Fibroblast of pulmonary artery (primary cell): ENCODE measurements at places on chromosomes 1 and 21.
A peak's percentile ranks its signal among the peaks of the same experiment; 100 is the strongest.

- no peak for DNase-seq
These were observed 147.2 kb upstream of the ADAMTS5 start for GRCh38 chr21:27114111-27114510.

DNA sequence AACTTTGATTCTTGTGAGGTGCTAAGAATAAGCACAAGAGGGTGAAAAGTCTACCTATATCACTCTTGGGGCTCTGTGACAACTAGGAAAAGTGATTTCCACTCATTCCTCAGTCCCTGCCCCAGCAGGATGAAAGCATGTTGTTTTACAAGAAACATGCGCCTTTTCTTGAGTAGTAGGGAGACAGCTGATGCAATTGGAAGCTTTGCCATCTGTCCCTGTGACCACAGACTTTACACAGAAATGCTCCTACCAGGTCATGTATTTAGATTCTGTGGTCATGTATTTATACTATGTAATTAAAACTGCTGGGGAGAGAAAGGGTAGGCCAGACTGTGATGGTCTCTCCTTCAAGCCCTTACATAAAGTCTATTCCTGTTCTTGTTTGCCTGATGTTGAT lies 445.5 kb downstream of the PTPRC start:
- DNase-seq: peak; percentile 23

GRCh38 chr1:159900086-159900680 lies at the start of gene CFAP45:
CFAP45 (minus strand) TSS chr1:159900165; CDS start chr1:159900098, 67 bp downstream.
- DNase-seq: peak; percentile 82

GRCh38 chr1:71667216-71667615 lies 586.4 kb upstream of the ZRANB2 start:
- peak; percentile 15 for DNase-seq

- no peak for DNase-seq
These were observed 58.7 kb downstream of the PRDM16 start for GRCh38 chr1:3127738-3128137.

GRCh38 chr1:61395146-61395800 lies 312.9 kb downstream of the NFIA start:
- DNase-seq: peak; percentile 70

DNA sequence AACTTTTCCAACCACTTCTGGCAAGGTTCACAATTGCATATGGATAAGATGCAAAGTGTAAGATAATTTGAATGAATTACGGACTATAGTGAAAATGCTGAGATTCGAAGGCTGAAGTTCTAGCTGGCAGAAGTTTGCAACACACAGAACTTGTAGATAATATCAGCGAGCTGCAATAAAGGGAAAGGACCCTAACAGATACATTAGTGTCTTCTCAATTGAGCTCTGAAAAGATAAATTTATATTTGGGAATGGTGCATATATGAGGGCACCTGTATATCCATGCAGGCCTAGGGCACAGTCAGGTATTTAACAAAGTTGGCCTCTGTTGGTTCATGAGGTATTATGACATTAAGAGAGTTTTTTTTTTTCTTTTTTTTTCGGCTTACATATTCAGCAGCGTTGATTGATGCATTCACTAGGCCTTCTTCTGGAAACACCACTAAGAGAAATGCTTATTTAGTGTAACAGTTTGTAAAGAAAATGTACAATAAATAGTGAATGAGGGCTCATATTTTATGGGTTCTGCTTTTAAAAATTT lies 2.2 kb downstream of the NFIA start:
- peak; percentile 47 for DNase-seq

GRCh38 chr1:207659545-207660153 lies 14.7 kb downstream of the CR1L start:
- DNase-seq: no peak

DNA sequence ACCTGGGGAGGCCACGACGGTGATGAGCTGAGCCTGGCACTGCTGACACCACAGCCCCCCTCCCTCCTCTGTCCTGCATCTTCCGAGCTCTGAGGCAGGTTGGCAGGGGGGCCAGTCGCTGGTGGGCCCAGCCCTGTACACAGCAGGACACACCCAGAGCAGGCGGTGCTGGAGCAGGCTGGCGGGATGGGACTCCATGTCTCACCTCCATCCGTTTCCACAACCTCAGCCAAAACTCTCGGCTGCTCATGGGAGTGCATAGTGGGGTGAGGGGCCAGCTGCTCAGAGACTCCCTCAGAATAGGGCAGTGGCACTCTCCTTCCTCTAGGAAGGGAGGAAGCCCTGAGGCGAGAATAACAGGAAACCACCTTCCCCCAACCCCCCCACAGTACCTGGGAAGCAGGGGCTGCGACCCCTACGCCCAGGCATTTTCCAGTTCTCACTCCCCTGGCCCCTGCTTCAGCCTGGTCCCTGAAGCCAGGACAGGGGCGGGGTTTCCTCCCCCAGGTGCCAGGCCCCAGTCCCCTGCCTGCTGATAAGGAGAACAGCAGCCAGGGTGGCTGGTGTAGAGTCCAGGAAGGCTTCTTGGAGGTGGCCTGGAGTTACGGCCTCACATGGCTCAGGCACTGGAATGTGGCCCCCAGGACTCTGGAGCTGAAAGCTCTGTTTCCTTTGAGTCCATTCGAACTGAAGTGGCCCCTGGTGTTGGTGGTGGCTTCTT lies 3.2 kb upstream of the IBA57 start:
- DNase-seq: peak; percentile 26

DNA sequence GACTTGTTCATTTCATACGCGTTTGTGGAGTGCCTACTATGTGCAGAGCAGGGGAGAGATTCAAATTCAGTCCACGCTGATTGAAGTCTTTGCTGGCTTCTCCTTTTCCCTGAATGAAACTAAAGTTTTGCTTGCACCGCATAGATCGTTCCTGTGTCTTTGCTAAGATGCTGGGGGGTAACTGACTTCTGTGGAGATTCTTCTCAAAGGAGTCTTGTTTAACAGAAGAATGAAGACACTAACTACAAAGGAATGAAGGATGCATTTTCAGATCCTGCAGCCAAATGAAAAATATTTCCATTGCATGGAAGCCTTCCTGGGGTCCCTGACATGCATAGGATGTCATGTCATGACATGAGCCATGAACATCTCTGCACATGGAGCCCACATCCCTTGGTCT lies 26.9 kb upstream of the H6PD start:
- DNase-seq: no peak

DNA sequence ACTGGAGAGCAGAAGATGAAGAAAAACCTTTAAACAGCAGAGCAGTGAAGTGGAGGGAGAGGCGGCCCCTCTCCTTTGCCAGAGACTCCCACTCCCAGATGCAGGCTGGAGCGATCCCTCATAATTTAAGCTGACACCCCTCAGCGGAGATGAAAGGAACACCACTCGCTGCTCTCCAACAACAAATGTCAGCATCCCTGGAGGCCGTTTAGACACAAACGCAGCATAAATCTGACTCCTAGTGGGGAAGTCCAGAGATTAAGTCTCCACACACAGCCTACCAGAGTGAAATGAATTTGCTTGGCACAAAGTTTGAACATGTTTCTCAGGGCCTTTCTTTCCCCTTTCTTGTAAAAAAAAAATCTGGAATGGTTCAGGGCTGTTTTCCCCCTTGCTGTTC lies 137.8 kb downstream of the LMX1A start:
- DNase-seq: no peak

DNA sequence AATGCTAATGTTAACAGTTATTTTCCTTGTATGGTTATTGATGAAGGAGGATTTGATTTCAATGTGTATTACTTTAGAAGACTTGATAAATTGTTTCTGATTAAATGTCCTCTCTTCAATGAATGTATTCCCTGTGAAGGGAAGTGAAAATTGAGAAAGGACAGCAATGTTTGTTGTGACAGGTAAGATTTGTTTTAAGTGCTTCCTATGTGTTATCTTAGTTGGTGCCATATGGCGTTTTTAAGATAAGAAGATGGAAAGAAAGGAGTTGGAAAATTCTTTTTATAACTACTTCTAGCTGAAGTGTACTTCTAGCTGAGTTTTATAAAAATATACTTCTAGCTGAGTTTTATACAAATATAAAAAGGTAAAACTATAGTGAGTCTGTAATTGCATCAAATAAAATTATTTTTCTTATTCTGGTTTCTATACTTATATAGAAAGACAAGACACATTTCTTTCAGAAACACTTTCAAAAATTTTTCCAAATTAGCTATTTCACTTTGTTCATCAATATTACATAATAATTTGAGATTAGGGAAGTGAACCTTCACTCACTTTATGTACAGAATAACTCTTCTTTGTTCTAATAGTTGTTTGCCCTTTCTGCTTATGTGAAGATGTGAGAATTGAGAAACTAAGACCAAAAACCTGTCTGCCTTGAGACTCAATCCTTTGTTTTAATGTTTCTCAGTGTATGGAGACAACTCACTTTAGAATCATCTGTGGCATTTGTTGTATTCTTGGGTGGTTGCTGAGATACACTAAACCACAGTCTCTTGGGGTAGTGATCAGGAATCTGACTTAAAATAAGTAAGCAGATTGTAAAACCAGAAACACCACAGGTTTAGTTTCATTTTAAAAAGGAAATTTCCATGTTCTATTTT lies 382.9 kb upstream of the B3GALT2 start:
- peak; percentile 74 for DNase-seq

DNA sequence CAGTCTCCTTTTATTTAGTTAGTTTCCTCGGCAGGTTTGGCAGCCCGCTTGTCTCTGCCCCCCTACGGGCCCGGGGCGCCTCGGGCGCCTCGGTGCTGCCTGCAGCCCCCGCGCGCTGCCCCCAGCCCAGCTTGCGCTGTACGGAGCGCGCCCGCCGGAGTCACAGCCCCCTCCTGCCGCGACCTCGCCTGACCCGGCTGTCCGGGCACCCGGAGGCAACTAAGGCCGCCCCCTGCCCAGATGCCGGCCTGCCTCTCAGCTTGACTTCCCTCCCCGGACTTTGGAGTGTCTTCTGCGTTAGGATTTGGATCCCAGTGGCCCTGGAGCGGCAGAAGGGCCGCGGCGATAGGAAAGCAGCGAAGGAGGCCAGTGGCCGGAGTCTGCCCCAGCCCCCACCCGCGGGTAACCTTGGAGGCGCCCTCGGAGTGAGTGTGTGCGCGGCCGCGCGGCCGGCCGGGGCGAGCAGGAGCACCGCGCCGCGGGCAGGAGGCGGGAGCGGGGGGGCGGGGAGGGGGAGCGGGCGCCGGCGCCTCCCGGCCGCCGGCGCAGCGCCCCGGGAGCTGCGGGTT lies 7.6 kb downstream of the CDKN2C start:
- DNase-seq: peak; percentile 39

DNA sequence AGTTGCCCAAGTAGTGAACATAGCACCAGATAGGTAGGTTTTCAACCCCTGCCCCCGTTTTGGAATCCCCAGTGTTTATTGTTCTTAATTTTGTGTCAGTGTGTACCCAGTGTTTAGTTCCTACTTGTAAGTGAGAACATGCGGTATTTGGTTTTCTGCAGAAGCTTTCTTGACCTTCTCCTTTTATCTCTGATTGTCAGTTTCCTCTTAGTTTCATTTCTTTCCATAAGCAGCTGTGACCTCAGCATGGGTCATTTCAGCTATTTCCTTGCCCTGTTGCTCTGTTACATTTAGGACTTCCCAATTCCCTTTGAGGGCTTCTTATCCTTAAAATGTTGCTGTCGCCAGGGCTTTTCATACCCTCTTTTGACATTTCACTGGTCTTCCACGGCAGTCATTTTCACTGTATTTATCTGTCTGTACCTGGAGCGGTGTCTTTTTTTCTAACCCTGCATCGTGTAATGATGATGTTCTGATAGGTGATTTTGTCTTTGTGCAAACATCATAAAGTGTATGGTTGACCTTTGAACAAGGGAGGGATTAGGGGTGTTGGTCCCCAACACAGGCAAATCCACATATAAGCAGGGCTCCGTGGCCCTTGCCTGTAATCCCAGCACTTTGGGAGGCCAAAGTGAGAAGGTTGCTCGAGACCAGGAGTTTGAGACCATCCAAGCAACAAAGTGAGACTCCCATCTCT lies 15.0 kb downstream of the ITSN1 start:
- DNase-seq: peak; percentile 39

DNA sequence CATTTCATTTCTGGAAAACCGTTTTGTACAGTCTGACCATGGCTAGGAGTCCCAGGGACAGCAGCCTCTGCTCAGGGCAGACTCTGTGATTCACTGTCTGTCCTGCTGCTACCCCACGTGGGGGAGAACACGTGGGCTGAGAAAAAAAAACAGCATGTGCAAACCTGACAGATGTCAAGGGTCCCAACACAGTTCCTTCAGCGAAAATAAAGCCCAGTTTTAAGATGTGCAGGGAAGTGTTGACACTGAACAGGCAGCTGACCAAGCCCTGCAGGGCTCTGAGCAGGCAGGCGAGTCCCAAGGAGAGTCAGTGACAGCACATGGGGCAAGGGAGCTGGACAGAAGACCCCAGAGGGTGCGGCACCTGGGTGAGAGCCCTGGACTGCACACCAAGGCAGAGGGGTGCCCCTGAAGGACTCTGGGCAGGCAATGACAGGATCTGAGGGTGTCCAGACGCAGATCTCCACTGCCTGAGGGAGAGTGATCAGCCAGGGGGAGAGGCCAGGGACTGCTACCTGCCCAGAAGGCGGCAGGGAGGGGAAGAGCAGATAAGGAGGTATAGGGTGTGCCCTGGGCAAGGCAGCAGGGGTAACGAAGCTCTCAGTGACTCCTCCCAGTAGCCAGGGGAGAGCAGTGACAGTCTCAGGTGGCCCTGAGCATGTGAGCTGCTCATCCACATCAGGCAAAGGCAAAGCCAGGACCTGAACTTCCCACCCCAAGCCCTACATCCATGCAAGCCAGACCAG lies 5.1 kb upstream of the SPATC1L start:
- peak; percentile 64 for DNase-seq

DNA sequence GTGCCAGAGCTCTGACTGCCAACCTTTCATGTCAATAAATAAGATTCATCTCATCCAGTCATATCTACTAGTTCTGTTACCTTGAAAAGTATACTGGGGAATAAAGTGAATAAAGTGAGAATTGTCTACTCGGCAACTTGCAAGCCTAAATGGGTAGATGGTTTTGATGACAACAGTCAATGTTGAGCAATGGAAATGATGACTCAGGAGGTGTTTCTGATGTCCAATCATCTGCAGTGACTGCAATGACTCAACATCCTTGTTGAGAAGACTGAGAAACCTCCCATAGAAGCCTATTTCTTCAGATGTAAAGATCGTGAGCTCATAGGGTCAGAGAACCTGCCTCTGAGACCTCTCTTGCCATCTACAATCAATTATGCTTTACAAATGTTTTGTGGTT lies 276.4 kb downstream of the SPATA17 start:
- DNase-seq: peak; percentile 15

DNA sequence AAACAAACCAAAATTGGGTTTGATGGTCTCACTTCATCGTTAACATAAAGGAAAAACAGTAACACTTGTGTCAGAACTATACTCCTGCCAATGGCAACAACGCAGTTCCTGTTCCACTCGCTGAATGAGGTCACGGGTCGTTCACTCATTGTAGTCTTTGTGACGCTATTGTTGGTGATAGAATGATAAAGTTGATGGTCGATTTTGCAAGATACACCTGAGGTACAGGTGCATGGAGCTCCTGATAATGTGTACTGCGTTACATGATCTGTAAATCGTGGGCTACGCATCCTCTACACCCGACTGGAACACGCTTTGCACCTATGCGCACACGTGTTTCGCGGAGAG lies 391 bp upstream of the CENPS start:
- DNase-seq: peak; percentile 42
